ENCODE measurements at places on chromosomes 1 and 21. TPM values are rescaled to one million over a fixed set of nuclear protein-coding genes. Genes with fewer than 3 reads are reported as not detected.

The CYP4Z1 gene
- not detected for total RNA-seq

The LCE2C gene
- total RNA-seq = not detected

The BARHL2 gene
- total RNA-seq = not detected

The BSND gene
- not detected for total RNA-seq

The C1orf185 gene
- not detected for total RNA-seq

The FMOD gene
- total RNA-seq = 11.4 TPM

The LCE1F gene
- total RNA-seq = not detected

- DNase-seq = no peak
Observed at GRCh38 chr1:39655578-39656268, 16.2 kb downstream of the NT5C1A start.

GRCh38 chr1:202127836-202128622, 5.3 kb downstream of the GPR37L1 start:
- no peak for DNase-seq

GRCh38 chr1:215416497-215416896, 150.6 kb upstream of the KCTD3 start:
- no peak for DNase-seq

DNA sequence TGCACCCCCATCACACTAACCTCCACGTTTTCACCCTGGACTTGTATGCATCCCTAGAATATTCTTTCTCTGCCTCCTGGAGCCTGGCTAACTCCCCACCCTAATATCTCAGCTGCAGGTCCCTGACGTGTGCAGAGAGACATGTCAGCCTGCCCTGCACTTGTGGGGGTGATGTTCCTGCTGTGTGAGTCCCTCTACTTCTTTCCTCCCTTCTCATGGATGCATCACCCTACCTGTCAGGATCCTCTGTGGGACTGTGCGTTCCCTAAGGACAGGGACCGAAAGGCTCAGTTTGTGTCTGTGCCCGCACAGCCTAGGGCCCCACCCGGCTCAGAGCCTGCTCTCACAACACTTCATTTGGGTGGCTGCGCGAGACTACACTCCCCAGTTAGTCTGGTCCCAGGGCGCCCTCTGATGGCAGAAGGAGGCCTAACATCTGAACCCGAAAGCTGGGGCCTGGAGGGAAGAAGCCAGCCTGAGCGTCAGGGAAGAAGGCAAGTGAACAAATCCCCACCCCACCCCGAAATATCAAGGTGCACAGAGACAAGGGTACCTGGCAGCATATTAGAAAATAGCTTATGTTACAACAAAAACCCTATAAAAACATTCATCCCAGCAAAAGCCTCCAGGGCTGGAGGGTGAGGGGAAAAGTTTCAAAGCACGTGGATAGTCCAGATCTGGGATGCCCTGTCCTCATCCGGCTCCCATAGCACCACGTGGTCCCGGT, 3.7 kb downstream of the CD52 start:
- DNase-seq = peak; percentile 90

GRCh38 chr1:29648026-29648425, 411.7 kb downstream of the PTPRU start:
- DNase-seq = no peak

GRCh38 chr1:34681480-34682451, 73.1 kb upstream of the GJB5 start:
- peak; percentile 66 for DNase-seq
